ENCODE measurements at places on chromosomes 1 and 21.
A peak's percentile ranks its signal among the peaks of the same experiment; 100 is the strongest.

DNA sequence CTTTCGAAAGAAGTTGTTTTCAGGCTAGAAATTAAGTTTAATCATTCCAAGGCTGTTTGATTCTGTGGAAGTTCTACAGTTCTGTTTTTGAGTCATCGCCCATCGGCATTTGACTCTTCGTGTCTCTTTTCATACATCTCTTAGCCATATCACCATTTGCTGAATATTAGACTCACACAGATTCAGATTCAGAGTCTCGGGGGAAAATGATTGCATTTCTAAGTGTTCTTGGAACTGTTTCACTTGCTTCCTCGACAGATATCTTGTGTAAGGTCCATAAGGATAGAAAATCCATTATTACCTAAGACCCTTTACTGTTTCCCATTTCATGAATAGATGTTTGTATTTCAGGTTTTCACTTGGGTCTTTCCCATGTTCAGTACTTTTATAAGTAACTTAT, 237.0 kb upstream of the SGIP1 start:
- no peak for DNase-seq

GRCh38 chr1:1916851-1917251, 1.8 kb downstream of the CALML6 start:
- DNase-seq: no peak

- no peak for DNase-seq
Measured at GRCh38 chr1:78322928-78323680, 167.7 kb upstream of the PTGFR start.

DNA sequence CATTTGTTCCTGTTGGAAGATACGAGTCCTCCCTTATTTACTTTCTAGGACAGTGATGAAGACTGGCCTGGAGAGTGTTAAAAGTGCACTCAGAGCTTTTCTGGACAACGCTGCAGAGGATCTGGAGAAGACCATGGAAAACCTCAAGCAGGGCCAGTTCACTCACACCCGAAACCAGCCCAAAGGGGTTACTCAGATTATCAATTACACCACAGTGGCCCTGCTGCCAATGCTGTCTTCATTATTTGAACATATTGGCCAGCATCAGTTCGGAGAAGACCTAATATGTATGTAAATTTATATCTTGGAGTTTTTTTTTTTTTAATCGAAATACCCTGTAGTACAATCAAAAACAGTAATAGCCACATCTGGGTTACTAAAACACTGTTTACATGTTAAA, 190.5 kb downstream of the ZP4 start:
- no peak for DNase-seq

DNA sequence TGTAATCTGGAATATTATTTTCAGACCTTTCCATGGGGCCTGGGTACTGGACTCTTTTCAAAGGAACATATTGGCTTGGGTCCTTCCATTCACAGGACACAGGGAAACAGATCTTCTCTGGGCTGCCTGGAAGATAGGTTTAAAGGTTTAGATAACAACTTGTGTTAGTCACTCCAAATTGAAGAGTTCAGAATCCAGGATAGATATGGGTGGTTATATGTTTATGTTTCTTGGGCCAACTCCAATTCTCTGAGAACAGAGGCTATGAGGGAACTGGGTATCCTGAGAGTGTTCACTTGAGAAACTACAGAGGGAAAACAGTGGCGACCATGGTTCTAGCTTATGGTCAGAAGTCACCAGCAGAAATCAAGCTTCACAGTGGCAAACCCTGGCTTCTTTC, 8.7 kb upstream of the PIGM start:
- no peak for DNase-seq

DNA sequence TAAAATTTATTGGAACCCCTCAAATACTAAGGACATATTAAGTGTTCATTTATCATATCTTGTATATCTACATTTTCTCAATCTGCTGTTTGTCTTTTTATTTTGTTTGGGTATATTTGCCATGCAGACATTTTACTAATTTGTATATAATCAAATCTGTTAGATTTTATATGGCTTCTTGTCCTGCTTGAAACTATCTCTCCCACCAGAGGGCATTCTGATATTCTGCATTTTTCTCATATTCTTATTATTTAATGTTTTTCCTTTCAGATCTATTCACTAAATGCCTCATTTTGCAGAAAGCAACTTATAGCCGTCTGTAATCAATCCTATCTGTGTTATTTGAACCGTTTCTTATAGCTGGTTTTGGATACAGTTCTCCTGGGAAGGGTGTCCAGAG, 745.5 kb downstream of the LRRIQ3 start:
- no peak for DNase-seq

GRCh38 chr1:165928075-165928731, 100.8 kb downstream of the UCK2 start:
- DNase-seq: peak; percentile 61

- DNase-seq: no peak
Measured at GRCh38 chr21:17782051-17782450, 37.1 kb downstream of the C21orf91 start.

DNA sequence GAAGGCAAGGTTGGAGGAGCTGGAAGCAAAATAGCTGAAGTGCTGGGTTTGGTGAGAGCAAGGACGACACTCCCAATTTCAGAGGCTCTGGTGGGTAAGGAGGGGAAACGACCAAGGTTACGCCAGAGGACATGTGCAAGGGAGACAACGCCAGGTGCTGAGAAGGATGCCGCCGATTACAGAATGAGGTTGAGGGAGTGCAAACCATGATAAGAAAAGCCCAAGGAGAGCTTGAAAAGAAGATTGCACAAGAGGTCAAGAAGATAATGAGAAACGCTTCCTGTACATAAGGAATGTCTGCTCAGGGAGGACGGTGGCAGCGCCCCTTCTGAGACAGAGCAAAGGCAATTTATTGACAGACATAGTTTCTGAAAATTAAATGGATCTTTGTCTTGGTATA, 382.0 kb upstream of the PROX1 start:
- DNase-seq: no peak

GRCh38 chr1:19811206-19811851, 3.8 kb downstream of the RNF186 start:
- DNase-seq: peak; percentile 33

DNA sequence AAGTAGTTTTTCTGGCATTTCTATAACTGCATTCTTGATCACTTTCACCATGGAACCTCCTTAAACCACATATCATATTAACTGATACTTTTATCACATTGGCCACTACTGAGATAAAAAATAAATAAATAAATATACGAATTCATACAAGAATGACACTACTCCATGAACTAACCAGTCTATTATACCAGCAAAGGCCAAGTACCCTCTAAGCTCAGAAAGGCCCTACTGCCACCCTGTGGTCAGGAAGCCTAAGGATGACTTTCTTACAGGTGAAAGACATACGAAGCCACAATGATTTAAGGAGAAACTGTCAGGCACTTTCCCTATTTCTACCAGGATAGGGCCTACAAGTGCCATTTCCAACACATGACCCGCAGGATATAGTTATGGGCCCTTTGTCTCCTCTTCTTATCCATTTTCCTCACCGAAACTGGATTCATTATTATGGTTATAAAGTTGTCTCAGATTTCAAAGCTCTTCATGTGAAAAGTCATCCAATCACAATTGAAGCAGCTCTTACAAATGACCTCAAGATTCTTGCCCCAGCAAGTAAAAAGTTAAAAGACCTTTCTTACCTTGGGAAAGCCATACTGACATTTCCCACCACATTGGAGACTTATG, 23.9 kb downstream of the DNAJC8 start:
- peak; percentile 71 for DNase-seq

DNA sequence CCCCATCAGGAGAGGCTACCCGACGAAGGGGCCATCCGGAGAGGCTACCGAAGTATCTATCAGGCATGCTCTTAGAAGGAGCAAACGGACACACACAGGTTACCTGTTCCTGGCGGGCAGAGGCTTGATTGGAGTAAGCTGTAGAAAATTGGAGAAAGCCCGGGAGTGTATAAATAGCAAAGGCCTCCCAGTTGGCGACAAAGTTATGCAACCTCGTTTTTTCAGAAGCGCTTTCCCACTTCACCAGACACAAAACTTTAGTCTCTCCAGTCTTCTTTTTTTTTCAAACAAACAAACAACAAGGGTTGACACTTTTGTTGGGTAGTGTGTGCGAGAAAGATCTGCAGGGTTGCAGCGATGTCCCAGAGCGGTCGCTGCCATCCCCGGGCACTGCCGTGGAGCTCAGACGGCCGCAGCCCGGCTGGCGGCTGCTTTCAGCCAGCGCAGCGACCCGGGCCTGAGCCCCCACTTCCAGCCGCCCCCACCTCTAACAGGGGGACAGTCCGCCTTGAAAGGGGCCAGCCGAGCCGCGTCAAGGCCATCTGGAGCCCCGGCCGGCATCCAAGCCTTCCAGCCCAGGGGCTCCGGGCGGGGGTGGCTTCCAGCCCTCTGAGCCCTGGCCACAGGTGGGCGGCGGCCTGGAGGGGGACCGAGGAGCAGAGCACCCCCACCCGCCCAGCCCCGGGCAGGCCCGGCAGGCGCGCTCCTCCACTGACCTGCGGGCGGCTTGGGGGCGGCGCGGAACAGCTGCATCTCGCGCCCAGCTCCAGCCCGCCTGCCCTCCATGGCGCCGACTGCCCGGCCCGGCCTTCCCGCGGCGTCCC, 616 bp downstream of the MCOLN3 start:
- peak; percentile 18 for DNase-seq

- DNase-seq: peak; percentile 63
Measured at GRCh38 chr1:236681219-236681618, 5.1 kb upstream of the ACTN2 start.

DNA sequence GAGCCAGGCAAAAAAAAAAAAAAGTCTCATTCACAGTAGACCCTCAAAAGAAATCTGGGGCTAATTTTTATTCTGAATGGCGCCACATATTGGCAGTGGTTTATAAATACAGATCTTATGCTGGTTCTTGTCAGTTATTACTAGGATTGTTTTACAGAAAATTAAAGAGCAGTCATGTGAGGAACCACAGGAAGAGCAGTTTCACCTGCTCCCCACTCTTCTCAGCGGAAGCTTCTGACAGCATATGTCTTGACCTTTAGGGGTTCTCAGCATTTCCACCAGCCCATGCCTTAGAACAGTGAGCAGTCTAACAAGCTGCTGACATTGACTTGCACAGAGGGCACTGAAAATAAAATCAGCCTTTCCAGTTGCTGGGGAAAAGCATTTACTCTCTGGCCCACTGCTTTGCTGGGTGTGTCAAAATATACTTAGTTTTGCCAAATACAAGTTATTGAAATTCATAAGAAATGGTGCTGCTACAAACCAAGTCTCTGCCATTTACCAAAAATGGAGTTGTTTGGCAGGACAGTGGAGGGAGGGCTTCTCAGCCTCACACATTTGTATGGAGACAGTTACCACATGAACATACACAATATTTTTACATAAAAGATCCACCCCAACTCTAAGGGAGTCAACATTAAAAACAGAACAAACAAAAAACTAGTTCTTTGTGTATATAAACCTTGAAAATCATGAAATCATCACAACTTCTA, 144.2 kb downstream of the SYT2 start:
- no peak for DNase-seq

DNA sequence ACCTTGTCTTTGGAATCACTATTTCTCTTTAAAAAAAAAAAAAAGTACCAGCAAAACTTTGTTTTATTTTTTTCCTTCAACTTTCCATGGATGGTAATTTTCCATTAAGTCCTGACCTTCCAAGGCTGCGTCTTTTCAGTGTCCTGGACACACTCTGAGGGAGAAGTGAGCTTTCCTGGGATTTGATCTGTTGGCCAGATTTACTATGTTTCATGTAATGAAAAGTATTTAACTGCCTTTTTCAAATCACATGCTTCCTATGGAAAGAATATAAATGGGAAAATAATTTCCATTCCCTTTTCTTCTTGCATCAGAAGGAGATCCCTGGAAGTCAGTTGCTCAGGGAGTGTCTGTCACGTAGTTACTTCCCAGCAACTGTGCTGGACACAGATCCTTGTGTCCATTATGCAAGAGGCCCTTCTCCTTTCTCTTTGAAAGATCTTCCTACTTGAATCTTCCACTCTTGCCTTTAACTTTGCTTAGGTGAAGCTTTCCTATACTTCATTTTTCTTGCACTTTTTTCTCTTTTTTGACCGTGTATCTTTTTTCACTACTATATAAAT, 59.3 kb downstream of the CENPF start:
- DNase-seq: no peak

GRCh38 chr1:5481889-5482288, 510.3 kb downstream of the NPHP4 start:
- DNase-seq: no peak
